ENCODE measurements at places on chromosomes 4 and X.

DNA sequence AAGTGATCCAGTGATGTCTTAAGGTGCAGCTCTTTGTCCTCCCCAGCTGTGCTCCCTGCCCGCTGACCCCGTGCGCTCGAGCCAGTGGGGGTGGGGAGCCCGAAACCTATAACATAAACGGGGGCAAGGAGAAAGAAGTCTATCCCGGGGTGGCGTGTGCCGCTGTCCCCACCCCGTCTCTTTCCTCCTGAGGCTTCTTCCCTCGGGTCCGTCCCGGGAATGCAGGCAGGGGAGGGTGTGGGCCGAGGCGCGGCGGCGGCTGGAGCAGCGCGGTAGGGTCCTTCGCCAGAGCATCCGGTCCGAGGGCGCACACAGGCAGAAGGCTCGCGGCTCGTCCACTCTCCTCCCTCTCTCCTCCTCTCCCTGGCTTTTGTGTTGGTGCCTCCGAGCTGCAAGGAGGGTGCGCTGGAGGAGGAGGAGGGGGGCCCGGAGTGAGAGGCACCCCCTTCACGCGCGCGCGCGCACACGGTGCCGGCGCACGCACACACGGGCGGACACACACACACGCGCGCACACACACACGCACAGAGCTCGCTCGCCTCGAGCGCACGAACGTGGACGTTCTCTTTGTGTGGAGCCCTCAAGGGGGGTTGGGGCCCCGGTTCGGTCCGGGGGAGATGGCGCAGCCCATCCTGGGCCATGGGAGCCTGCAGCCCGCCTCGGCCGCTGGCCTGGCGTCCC, at the start of gene RAB33A:
TSS of gene RAB33A (plus strand) at position 517 of the 681 bp plus-strand sequence. CDS start at position 618, 101 bp downstream.
- DNase-seq, result no peak

- no peak for DNase-seq
Observed at GRCh38 chr4:181661090-181661489, 582.1 kb upstream of the TENM3 start.

DNA sequence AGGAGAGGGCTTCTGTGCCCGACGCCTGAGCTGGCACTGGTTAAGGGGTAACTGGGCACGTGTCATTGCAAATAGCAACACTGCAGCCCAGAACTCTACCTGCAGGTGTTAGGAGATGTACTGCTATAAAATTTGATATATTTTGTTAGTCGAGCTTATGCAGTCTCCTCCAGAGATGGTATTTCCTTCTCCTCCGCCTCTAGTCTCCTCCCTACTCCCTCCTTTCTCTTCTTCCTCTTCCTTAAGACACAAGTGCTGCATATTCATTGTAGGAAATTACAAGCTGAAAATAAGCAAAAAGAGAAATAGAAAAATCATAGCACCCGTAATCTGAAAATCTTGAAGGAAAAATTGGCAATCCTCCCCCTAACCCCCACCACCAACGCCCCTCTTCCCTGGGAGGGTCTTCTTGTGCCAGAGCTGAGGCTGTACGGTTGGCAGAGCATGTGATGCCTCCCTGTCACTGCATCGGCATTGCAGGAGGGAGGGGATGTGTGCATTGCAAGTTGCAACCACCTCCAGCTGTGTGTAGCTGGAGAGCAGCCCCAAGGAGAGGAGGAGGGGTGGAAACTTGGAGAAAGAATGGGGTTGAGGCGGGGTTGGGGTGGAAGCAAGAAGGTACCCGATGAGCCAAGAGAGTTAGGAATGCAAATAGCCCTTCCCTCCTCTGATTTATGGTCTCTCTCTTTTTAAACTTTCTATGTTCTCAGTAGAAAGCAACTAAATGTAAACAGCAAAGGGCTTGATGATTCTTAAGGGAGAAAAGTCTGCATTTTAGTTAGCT, 48.3 kb upstream of the MND1 start:
- DNase-seq, result no peak

GRCh38 chr4:42159271-42160001, 7.0 kb upstream of the BEND4 start:
- no peak for DNase-seq

DNA sequence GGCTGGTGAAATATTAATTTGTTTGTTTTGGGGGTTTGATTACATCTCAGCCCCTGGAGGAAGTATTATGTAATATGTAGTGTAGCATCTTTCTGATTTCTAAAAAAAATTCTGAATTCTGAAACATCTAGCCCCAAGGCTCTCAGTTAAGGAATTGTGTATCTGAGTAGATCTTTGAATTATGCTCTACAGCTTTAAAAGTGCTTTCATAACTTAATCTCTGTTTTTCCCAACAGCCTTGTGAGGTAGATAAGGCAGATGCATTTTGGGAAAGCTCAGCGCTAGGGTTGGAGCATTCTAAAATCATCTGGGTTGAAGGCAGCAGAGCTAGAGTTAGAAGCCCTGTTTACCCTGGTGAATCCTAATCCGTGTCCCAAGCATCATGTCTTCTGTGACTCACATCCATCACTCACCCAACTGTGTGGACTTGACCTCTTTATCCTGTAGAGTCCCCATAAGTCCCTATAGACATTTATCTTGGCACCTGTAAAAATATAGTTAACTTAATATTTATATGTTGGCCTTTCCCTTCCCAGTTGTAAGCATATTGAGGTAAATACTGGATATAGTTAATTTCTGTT, 49.8 kb downstream of the FNIP2 start:
- DNase-seq, result no peak

DNA sequence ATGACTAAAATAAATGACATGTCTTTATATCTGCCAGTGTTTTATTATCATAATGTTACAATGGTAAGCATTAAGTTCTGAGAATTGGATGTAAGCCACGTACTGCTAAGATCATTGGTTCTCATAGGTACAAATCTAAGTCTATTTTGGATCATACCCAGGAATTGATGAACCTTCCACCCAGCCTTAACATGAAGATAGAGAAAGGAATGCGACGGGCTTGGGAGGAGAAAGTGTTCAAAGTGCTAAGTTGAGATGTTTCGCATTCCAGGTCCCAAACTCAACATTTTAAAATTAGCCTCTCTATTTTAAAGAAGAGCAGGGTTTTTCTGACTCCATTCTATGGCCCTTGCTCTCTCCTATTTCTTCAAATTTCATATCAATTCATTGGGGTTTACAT, 54.9 kb upstream of the FRAS1 start:
- DNase-seq, result no peak

DNA sequence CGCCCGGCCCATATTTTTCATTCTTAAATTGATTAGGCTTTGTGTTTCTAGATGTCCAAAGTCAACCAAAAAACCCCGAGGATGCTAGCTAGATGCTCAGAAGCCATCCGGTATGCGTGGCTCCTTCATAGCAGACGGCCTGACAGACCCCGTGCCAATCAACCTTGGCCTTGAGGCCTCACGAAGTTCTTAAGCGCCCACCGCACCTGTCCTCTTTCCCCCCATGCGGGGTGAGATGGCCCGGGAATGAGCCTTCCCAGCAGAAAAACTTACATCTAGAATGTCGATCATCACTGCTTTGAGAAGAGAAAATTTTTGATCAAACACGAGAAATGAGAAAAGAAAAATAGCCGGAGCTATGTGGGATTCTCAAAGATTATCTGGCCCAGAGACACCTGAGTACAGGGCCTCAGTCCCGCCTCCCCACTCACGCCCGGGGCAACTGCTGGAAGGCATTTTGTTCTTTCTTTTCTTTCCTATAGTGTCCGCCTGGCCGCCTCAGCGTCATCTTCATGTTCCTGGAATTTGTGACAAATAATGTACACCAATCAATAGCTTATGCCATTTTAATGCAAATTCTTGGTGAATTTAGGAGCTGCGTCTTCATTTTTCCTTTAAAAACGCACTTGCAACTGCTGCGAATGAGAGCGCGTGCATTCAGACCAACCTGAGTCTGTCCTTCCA, 1.6 kb upstream of the NAT8L start:
- DNase-seq, result no peak

DNA sequence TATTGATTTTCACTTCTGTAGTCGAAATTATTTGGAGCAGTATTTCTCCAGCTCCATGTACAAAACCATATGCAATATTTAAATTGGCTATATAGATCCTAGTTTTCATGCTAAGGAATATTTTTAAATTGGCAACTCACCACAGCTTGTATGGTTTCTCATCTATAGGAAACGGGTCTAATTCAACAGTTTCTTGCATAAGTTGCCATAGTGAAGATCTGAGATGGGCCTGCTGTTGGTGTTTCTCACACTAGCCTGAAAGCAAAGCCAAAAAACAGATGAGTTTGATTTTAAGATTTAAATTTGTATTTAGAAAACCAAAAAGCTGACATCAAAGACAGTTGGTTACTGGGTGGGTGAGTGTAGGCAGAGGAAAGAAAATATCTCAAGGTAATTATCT, 5.5 kb downstream of the MAPK10 start:
- no peak for DNase-seq

DNA sequence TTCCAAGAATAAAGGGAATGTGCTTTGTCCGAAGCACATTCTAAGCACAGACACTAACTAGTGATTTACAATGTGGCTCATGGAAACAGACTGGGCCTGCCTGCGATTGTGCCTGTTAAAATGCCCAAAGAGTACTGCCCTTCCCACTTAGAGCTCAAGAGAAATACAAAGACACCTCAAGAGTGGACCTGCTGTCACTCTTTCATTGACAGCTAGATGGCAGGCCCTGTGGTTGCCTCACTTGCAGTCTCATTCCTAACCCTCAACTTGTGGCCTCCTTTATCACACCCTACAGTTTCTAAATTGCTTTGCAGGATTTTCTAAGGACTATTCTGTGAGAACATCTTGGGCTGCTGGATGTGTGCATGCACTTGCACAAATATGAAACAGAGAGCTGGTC, 331.0 kb upstream of the EMCN start:
- no peak for DNase-seq

GRCh38 chrX:150564838-150565237, 3.6 kb upstream of the MTM1 start:
- no peak for DNase-seq

- no peak for DNase-seq
Observed at GRCh38 chrX:100748108-100748507, 16.2 kb upstream of the SYTL4 start.

DNA sequence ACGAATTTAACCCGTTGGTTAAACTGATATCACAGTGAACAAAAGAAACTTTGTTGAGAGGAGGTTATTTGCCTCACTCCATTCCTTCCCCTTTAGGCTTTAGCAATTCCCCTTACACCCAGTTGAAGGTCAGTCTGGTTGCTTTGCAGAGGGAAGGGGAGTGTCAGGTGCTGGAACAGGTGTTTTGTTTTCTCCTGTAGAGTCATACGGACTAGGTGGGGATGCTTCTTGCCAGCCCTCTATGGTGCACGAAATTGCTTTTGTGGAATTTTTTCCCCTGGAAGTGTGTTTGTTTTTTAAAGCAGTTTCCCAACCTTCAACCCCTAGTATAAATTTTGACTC, 33.1 kb downstream of the DLG3 start:
- DNase-seq, result no peak

DNA sequence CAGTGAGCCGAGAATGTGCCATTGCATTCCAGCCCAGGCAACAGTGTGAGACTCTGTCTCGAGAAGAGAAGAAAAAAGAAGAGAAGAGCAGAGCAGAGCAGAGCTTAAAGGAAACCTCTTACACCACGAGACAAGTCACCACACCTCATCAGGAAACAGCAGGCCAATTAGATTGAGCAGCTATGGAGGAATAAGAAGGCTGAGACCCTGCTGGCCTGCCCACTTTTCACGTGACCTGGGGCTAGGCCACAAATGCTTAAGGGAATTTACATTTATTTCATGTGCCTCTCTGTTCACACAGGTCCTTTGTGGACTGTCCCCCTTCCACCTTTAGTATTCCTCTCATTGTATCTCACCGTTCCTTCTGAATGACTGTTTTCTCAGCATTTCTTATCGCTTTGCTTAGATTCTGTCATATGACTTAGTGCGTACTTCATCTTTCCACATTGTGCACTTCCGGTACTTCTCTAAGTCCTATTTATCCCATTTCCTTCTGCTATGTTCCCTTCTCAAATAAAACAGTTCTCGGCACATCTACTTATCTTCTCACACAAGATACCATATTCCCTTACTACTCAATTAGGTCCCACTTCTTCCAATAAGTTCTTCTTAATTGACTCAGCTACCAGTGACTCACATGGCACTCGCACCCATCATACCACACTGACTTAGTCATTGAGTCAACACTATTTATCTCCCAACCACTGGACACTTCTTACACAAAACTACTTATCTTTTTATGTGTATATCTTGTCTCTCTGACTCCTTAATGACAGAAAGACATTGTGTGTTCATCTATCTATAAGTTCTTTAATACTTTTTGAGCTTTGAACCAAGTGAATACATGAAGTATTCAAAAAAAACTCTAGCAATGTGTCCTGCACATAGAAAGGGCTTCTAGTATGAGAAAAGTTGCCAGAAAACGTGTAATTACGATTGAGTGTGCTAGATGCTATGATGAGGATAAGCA, 11.0 kb downstream of the CUL4B start:
- DNase-seq, result no peak

- no peak for DNase-seq
Observed at GRCh38 chr4:187602339-187603092, 393.1 kb upstream of the ZFP42 start.

DNA sequence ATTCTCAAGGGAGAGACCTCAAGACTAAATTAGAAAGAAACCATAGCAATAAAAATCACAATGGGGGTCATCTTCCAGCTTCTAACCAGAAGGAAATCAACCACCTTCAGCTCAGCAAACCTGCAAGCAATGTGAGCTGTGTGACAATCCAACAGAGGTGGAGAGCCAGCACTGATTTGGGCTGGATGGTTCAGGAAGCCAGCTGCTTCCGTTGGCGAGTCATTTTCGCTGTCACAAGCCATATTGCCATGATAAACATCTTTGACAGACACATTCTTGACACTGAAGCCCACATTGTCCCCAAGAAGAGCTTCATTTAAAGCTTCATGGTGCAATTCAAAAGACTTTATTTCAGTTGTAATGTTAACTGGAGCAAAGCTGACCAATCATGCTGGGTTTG, 22.7 kb downstream of the F8A1 start:
- no peak for DNase-seq

DNA sequence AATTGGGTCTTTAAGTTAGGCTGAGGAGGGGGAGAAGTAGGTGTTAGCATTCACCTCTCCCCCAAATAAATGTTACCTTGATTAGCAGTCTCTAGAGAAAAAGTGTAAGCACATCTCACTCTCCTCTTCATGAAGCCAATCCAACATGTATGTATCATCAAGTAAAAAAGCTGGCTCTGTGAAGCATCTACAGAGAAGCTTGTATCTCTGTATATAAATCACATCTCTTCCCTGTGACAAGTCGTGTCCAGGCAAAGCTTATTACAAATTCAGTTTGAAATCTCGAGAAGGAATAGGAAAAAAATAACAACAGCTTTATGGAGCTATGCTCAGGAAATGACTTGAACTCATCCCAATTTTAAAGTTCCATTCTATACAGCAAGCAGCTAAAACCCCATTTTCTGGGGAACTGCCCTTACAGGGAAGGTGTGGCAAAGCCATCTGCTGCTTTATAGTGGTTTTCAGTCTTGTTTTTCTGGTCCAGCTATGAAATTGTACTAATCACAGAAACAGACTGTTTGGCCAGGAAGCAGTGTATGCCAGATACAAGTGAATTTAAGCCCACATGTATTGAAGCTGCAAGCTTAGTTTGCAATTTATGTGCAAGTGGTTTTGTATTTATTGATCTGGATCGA, 313.3 kb upstream of the NOCT start:
- DNase-seq, result no peak
